ENCODE measurements at places on chromosomes 16 and 17.

DNA sequence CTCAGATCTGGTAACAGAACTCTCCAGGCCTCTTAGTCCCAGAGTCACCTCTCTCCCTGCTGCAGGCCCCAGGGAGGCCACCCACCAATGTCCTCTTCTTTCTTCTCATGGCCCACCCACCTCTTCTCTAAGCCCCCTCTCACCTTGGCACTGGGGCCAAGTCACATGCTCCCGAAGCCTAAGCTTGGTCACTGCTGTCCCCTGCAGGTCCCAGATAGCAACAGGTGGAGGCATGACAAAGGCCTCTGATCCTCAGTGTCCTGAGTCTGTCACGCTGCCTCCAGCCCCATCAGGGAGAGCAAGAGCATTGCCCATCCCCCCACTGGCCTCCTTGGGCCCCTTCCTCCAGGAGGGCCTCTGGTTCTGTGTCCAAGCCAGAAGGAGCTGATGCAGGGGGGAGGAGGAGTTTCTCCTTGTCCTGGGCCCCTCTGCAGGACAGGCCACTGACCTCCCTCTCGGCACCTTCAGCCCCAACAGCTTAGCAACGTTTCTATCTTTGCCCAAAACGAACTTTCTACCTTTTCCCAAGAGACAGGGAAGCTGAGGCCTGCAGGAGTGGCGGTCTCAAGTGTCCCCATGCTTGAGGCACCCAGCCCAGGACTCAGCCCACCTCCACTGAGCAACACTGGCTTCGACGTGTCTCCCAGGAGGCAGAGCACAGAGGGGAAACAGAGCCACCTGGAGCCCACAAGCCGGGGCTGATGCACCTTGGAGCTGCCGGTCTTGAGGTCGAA is 8.6 kb downstream of the P2RX1 start:
- ATAC-seq, result no peak

DNA sequence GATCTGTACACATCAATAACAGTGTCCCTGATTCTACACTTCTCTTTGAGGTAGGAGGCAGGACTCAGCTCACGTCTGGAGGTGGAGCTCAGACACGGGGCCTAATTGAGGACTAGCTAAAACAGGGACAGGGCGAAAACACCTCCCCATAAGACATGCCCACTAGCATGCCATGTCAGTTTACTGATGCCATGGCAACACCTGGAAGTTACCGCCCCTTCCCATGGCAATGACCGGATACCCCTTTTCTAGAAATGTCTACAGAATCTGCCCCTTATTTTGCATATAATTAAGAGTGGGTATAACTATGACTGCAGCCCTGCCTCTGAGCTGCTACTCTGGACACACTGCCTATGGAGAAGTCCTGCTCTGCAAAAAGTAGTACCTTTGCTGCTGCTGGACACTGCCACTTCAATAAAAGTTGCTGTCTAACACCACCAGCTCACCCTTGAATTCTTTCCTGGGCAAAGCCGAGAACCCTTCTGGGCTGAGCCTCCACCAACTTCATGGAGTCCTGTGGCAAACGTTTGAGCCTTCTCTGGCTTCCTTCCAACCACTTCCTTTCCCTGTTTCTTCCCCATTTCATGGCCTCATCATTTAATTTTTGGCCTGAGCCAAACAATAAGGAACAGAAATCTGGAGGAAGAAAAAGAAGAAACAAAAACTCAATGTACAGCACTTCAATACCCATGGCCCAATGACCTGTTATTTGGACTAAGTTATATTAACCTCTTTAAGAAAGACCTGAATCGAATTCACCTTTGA is 21.0 kb downstream of the PHB1 start:
- ATAC-seq, result no peak

DNA sequence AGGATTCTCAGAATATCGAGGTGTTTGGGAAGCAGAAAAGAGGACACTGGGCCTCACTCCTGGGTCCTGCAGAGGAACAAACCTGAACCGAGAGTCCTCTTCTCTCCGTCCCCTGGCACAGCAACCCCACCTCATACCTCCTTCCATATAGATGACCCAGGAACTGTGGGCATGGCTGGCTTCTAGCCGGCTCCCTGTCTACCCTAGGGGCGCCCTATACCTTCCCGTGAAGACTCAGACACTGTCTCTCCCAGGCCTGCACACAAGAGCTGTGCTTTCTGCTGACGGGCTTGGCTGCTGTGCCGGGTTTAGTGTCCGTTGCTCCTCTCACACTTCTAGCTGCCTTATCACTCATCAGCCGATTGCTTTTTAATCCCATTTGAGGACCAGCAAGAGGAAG is 46.5 kb upstream of the CRISPLD2 start:
- no peak for ATAC-seq

DNA sequence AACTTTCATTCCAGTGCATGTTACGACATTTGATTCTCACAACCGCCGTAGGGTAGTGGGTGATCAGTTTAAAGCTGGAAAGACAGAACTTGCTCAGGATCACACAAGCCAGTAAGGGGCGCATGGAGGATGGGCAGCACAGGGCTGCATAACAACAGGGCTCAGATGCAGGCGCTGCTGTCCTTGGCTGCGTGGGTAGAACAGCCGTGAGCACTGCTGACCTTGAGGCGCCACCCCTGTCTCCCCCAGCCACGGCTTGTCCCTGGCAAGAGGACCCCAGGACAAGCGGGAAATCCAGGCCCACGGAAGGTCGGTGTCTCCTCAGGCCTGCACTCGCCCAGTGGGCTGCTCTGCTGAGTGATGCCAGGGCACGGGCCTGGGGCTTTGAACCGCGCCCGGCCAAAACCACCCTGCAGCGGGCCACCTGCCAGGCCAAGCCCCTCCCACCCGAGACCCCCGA is 84.7 kb downstream of the LMF1 start:
- ATAC-seq, result no peak

DNA sequence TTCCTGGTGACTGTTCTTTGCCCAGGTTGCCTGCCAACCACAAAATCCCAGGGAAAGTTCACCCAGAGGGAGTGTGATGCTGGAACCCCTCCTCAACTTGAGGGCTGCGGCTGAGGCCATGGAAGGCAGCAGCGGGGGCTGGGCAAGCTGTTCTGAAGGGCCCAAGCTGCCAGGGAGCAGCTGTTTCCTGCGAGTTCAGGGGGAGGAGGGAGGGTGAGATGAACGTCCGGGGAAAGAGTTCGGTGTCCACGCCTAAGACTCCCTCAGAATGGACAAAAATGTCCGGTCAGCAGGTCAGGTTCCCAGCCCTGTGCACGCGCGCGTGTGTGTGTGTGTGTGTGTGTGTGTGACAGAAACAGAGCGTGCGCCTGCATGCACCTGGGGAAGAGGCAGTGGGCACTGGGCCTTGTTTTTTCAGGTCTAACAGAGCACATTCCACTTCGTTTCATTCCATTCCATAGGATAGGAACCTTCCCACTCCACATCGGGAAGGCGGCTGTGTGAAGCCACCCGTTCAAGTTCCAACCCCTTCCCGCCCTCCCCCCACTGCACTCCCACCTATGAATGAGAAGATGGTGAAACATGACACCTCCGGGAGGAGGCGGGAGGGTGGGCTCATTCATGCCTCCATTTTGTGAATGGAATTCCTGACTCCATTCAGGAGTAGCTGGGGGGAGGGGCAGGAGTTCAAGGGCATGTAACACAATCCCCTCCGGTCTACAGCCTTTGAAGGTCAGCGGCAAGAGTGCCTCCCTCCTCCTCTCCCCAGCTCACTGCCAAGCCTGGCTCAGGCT is 15.7 kb downstream of the ETV4 start:
- no peak for ATAC-seq

DNA sequence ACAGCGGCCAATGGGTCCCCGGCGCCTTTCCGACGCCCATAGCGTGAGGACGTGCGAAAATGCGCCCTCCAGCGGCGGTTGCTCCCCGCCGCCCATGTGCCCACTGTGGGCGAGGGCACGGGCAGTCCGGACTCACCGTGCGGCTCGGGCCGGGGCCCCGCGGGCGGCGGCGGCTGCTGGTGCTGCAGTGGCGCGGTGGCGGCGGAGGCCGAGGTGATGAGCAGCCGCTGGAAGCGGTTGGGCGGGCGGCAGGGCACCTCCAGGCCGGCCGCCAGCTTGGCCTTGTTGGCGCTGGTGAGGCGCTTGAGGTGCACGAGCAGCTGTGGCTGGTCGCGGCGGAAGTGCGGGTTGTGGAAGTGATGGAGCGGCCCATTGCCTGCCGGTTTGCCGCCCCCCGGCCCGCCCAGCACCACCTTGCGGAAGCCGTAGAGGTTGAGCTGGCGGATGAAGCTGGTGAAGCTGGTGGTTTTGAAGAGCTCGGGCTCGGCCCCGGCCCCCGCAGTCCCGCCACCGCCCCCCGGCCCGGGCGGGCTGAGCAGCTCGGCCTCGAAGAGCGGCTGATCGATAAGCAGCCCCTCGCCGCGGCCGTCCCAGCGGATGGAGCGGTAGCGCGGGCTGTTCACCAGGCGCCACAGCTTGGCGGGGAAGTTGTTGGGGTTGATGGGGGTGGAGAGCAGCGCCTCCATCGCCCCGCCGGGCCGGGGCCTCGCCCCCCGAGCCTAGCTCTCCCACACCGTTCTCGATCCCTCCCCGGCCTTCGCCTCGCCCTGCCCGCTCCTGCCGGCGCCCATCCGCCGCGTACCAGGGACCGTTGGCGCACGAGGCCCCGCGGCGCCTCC is at the start of gene HSF5:
TSS of gene HSF5 (minus strand) at position 820 of the 839 bp plus-strand sequence. CDS start at position 686, 134 bp downstream.
- peak; percentile 85 for ATAC-seq

GRCh38 chr16:11032000-11032921 is 87.9 kb downstream of the CLEC16A start:
- no peak for ATAC-seq

GRCh38 chr16:11601911-11602310 is 15.2 kb upstream of the LITAF start:
- ATAC-seq, result no peak

GRCh38 chr17:56718515-56718914 is 115.2 kb downstream of the C17orf67 start:
- ATAC-seq, result peak; percentile 37

- ATAC-seq, result no peak
Measured at GRCh38 chr17:4219241-4219640, 44.5 kb downstream of the ANKFY1 start.

- ATAC-seq, result no peak
Measured at GRCh38 chr17:78142119-78142861, 3.9 kb upstream of the C17orf99 start.

DNA sequence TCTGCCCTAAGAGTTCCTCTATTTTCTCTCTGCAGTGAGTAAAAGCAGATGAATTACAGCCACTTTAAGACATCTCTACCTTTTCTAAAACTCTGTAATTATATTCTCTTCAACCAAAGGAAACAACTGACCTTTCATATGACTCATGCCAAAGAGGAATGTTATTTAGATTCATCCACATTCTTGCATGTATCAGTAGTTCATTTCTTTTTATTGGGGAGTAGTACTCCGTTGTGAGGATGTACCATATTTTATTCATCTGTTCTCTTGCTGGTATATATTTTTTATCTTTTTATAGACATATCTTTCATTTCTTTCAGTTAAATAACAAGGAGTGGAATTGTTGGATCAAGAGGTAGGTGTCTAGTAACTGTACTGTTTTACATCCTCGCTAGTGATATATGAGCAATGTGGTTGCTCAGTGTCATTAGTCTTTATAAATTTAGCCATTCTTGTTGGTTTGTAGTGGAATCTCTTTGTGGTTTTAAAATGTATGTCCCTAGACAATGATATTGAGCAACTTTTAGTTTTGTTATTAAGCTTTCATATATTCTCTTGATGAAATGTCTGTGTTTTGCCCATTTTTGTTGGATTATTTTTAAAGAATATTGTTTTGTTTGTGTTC is 7.8 kb upstream of the MYH8 start:
- no peak for ATAC-seq

DNA sequence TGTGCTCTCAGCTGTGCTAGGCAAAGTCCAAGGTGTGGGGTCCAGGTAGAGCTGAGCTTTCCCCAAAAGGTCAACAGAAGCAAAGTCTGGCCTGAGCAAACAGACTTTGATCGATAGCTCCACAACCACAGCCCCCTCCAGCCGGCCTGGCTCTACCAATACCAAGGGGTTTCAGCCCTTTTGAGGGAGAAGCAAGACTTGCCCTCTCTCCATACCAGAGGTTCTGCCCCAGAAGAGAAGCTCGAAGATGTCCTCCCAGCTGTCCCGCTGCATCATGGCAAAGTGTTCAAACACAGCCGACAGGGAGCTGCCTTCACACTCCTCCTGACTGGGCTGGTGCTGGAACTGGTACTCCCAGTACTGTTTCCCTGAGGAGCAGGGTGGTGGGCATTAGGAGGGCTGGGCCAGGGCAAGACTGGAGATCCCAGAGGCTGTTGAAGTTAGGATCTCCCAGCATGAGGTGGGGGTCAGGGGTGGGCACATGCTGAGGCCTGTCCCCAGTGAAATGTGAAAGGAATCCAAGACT is 1.7 kb downstream of the VTN start:
- no peak for ATAC-seq

GRCh38 chr16:51271156-51271701 is 120.2 kb upstream of the SALL1 start:
- no peak for ATAC-seq
